ENCODE measurements at places on chromosomes 7 and 10. TPM values are rescaled to one million over a fixed set of nuclear protein-coding genes. Genes with fewer than 3 reads are reported as not detected.

The ASB10 gene
- total RNA-seq: not detected

The GPR158 gene
- total RNA-seq: under 0.01 TPM

The TSC22D4 gene
- total RNA-seq: 19.4 TPM

The NKX1-2 gene
- not detected for total RNA-seq

The LUC7L2 gene
- 48.9 TPM for total RNA-seq

The UCMA gene
- not detected for total RNA-seq

The C10orf53 gene
- total RNA-seq: not detected

The PSD gene
- 0.72 TPM for total RNA-seq

The BUB3 gene
- 107 TPM for total RNA-seq

The GHRHR gene
- total RNA-seq: not detected

The GPR22 gene
- total RNA-seq: not detected

The HEPACAM2 gene
- under 0.01 TPM for total RNA-seq

The CUZD1 gene
- 0.59 TPM for total RNA-seq

The ACTL6B gene
- total RNA-seq: not detected

The FAM237B gene
- total RNA-seq: not detected

The GNAT3 gene
- total RNA-seq: not detected

The GJD4 gene
- under 0.01 TPM for total RNA-seq

The AKR1B1 gene
- total RNA-seq: 86.6 TPM

The SLC16A9 gene
- total RNA-seq: 1.2 TPM

The CPA1 gene
- total RNA-seq: 1.1 TPM

The FGFBP3 gene
- 1.2 TPM for total RNA-seq

The ZNF800 gene
- 21.7 TPM for total RNA-seq

The CTAGE4 gene
- 0.36 TPM for total RNA-seq

The KRIT1 gene
- total RNA-seq: 47.8 TPM

Measured in osteoblast (primary cell).